Endothelial cell of umbilical vein (primary cell): ENCODE measurements at places on chromosomes 12 and 14. TPM values are rescaled to one million over a fixed set of nuclear protein-coding genes. Genes with fewer than 3 reads are reported as not detected.

DNA sequence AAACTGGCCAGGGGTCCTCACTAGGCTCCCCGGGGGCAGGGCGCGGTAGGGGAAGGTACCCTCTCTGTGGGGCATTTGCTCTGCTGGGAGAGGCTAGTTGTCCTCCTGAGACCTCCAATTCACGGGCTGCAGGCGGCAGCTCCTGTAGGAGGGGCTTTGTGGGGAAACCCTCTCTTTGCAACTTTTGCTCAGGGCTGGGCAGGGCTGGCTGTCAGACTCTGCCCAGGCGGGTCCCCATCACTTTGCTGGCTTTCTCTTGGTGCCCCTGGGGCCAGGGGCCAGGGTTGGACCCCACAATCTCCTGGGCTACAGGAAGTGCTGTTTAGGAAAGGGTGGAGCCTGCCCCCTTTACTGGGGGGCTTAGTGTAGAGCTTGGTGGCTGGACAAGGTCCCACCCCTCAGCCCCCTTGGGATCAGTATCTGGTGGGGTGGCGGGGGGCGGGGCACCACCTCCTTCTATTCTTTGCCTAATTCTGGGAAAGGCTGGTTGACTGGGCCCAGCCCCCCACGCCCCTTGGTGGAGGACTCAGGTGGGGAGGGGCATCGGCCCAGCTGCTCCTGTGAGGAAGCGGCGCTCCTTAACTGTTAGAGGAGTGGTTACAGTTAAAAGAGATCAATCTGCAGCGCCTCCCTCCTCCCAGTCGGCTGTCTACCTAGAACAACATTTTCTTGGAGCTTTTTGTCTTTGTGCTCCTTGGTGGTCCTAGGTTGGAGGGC, 918.7 kb downstream of the AACS start:
- no peak for DNase-seq

- DNase-seq = no peak
Measured at GRCh38 chr12:110426406-110426805, 22.9 kb upstream of the ANAPC7 start.

DNA sequence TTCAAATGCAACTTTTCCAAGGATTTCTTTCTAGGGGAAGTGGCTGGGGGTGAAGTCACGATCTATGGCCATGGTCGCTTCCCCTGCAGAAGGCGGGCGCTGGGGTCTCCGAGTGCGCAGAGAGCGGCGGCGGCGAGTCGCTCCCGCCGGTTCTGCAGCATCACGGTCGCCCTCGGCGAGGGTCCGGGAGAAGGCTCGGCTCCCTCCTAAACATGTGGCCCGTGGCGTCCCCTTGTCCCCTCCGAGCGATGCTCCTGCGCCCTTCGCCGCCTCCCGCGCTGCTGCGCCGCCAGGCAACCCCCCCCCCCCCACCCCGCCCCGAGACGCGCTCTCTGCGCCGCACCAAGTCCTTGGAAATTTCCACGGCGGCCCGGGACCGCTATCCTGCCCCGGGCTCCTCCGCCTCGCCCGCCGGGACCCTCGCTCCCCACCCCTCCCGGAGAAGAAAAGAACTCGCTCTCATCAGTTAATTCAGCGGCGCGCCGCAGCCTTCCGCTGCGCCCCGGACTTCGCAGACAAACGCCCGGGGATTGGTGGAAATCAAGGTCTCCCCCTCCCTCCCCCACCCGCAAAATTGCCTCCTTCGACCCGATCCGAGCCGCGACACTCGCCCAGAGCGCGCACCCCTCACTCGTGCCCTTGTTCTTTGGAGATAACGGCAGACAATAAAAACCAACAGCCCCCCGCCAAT, at the start of gene ST8SIA1:
TSS of gene ST8SIA1 (minus strand) at position 298 of the 691 bp plus-strand sequence. CDS start 475 bp downstream, outside the sequence.
- DNase-seq = no peak

DNA sequence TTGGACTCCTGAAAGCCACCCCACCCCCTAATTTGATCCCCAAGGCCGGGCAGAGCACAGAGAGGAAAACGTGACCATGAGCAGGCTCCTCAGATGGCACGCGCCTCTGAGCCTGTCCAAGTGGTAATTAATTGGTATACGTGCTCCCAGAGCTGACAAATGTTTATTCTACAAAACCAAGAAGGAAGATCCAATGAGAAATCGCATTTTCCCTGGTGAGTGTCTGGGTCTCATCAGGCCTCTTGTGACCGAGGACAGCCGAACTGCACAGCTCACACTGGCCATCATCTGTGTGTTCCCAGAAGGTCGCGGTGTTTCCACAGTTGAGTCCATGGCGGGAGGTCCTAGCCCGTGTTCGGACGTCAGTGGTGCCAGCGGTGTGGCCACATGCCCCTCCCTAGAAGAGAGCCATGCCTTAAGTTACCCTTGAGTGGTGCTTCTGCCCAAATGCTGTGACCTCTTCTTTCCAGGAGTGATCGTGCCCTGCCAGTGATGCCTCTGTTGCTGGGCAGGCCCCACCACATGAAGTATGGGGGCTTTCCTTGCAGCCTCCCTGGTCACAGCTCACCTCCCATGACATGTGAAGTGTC, 317.5 kb upstream of the RTL1 start:
- no peak for DNase-seq

GRCh38 chr12:92493816-92494215, 209.0 kb upstream of the PLEKHG7 start:
- DNase-seq = no peak

GRCh38 chr12:93208011-93208410, 169.7 kb upstream of the NUDT4 start:
- no peak for DNase-seq

DNA sequence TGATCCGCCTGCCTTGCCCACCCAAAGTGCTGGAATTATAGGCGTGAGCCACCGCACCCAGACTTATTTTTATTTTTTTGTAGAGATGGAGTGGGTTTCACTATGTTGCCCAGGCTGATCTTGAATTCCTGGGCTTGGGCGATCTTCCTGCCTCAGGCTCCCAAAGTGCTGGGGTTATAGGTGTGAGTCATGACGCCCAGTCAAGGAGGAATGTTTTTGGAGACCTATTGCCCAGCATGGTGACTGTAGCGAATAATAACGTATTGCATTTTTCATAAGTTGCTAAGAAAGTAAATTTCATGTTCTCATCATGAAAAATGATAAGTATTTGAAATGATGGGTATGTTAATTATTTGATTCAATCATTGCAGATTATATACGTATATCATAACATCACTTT, 46.5 kb downstream of the TEAD4 start:
- DNase-seq = no peak

- DNase-seq = no peak
Measured at GRCh38 chr12:107435072-107435471, 250.5 kb upstream of the PWP1 start.

DNA sequence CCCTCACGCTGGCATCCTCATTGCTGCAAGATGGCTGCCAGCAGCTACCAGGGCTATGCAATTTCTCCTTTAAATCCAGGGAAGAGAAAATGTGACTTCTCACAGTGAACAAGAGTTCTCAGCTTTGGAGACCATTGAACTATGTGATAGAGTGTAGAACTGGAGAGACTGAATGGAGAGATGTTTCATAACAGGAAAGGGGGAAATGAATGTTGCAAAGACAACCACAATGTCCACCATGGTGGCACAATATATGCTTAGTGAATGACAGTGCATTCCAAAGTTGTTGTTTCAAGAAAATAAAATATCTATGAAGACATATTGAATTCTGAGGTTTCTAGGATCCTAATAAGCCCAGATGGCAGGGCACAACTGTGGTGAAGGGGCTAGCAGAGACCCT, 13.2 kb upstream of the COCH start:
- DNase-seq = no peak

GRCh38 chr12:64937452-64937851, 113.0 kb downstream of the TBC1D30 start:
- DNase-seq = no peak

DNA sequence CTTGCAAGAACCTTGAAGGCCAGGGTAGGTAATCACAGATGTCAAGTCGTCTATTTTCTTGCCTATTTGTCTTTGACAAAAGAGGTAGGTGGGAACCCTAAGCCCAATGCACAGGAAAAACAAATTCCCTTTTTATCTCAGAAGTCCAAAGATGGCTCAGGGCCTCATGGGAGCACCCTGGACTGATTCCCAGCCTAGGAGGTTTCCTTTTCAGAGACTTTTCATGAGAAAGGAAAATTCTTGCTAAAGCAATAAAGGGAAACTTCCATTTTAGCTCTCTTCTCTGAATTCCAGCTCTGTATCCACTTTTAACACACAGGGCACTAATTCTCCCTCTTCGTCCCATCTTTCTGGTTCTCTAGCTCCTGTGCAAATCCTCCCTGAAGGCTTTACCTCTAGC, 1.2 kb downstream of the ZNF641 start:
- peak; percentile 19 for DNase-seq

DNA sequence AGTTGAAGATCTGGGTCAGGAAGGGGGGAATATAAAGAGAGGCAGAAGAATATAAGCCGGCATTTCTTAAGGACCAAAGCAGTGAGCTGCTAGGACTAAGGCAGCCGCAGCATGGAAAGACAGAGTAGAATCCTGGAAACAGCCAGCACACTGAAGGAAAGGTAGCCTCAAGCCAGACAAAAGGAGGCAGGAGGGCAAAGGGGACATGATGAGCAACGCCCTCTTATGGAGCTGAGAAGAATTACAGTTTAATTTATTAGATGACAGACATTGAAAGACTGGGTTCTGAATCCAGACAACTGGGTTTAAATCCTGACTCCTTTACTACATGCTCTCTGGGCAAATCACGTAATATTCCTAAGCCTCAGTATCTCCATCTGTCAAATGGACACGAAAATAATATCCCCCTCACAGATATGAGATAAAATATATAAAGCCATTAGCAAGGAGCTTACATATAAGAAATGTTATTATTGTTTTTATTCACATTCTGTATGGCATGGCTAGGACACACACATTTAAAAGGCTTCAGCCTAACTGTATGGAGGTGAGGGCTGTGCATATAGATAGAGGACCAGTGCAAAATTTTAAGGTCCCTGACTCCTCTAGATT, 8.1 kb upstream of the PCED1B start:
- DNase-seq = no peak

DNA sequence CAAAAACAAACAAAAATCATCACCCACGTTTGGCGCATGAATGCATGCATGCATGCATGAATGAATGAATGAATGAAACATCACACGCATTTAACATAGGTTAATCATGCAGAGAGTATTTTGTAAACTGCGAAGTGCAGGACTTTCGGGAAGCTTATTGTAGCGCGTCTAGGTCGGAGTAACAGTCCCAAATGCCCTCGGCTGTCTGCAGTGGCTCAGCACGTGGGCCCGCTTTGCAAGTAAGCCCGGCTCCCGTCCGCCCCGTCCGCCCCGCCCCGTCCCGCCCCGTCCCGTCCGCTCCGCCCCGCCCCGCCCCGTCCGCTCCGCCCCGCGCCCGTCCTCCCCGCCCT, 263 bp upstream of the IFT81 start:
- DNase-seq = no peak

GRCh38 chr12:100020370-100020769, 35.6 kb upstream of the ANKS1B start:
- DNase-seq = no peak

DNA sequence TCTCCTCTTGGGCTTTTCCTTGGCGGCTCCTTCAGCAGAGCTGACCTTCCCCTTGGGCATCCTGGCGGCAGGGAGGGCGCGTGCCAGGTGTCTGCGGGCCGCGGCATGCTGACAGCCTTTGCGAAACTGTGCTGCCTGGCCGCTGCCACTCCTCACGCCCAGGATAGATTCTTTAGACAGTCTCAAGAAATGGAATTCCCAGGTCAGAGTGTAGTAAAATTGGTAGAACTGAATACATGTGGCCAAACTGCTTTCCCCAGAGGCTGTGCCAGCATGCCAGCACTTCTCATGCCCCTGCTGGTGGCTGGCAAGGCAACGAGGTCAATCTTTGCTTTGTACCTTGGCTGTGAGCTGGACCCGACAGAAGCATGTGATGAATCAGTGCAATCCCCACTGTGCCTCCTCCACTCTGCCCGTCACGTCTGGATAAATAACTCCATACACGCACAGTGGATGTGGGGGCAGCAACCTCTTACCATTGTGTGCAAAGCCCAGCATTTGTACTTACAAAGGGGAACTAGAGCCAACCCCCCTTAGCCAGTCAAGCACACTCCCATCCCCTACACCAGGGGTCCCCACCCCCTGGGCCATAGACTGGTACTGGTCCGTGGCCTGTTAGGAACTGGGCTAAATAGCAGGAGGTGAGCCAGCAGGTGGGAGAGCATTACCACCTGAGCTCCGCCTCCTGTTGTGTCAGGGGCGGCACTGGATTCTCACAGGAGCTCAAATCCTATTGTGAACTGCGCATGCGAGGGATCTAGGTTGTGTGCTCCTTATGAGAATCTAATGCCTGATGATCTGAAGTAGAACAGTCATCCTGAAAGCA, 90.9 kb downstream of the ACTN1 start:
- no peak for DNase-seq

GRCh38 chr12:91818227-91819131, 327.2 kb downstream of the BTG1 start:
- no peak for DNase-seq

DNA sequence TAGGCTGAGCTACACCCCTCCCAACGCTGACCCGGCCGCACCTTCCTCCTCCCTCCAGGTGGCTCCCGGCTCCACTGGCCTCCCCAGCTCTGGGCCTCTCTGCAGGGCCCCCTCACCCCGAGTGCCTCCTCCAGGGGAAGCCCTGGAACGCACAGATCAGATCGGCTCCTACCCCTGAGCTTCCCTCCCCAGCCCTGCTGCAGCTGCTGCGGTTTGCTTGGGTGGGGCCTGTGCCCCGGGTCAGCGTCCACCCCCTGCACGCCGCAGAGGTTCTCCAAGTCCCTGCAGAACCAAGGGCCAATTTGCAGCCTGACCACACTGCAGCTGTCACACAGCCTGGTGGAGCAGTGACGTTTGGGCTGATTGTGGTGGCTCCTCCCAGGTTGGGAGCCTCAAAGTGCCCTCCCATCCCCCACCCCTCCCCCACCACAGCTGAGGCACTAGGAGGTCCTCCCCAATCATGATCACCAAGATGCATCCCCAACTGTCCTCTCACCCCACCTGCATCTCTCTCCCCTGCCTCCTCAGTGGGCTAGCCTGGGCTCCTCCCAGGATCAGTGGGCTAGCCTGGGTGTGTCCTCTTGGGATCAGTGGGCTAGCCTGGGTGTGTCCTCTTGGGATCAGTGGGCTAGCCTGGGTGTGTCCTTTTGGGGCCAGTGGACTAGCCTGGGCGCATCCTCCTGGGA, 12.8 kb upstream of the FBRSL1 start:
- DNase-seq = no peak

GRCh38 chr12:104462931-104463339, 6.2 kb downstream of the CHST11 start:
- DNase-seq = peak; percentile 50

DNA sequence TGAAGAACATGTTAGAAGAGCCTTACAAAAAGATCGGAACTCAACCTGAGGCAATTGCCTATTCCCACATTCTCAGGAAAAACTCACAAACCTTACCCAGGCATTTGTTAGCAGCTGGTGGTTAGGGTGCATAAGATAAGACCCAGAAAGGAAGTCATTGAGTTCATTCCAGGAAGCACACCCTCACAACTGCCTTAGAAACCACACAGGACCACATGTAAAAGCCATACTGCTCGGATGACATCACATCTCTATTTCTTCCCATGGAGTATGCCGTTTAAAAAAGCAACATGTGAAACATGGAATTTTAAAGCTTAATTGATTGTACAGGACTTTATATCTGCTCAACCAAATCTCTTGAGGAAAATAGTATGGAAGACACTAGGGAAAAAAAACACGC, 411.2 kb downstream of the DAD1 start:
- DNase-seq = peak; percentile 72

GRCh38 chr12:27304856-27305255, 27.8 kb upstream of the BMAL2 start:
- peak; percentile 36 for DNase-seq

SLC35E3 gene
- total RNA-seq = 9.9 and 13.8 TPM in 2 replicates

LYZ gene
- total RNA-seq = not detected in 2 replicates

CLEC1A gene
- 22.5 and 24.2 TPM in 2 replicates for total RNA-seq

TTC6 gene
- 0.75 TPM in 1 of 2 replicates, not detected in the other for total RNA-seq

GLIPR1L1 gene
- total RNA-seq = not detected in 2 replicates

ZNF26 gene
- total RNA-seq = 9.7 and 11.1 TPM in 2 replicates
